ENCODE measurements at places on chromosomes 2 and 18.
A peak's percentile ranks its signal among the peaks of the same experiment; 100 is the strongest.

DNA sequence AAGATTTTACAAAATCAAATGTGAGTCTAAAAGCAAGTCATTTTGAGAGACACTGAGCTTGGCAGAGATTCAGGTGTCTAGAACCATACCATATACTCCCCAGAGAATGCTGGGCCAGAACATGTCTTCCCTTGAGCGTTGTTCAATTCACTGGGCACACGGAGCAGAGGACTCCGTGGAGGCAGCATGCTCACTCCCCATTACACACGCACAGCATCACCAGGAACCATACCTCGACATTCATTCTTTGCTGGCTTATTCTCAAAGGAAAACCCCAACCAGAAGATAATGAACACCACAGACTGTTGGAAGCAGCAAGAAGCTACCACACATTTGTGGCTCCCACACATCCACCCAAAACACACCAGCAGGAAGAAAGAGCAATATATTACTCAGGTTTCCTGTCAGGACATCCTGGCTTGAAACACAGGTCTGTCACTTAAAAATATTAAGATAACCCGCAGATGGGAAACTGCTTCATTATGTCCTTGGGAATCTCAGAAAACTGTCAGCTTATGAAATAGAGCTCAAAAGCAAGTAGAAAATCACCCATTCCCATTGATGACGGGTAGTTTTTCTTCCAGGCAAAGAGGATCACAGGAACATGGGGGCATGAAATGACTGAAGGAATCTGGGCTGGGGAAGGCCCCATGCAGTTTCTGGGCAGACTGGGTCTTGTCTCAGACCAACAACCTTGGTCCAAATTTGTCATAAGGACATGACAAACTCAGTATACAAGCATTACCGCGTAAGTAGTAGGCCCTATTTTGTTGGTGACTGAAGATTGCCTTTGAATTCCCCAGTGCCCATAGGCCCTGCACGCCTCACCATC lies 46.4 kb downstream of the PCBP1 start:
- DNase-seq = peak; percentile 66

- DNase-seq = no peak
These were observed 44.2 kb downstream of the DPYSL5 start for GRCh38 chr2:26892133-26892532.

- DNase-seq = no peak
These were observed 189.7 kb downstream of the SP3 start for GRCh38 chr2:173775440-173775839.

DNA sequence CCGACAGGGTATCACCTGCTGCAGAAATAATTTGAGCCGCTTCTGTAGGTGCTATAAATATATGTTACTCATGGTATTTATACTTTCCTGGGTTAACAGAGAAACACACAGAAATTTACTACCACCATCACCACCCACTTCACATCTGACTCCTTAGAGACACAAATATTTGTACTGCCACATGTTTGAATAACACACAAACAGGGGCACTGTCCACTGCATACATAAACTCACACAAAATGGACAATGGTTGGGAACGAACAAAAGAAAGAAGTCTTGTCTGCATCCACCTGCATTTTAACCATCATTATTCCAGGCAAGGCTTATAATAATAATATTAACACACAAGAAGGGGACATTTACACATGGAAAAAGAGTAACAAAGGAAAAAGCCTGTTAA lies 24.0 kb downstream of the IMMT start:
- no peak for DNase-seq

- DNase-seq = peak; percentile 19
These were observed 180.5 kb downstream of the DIS3L2 start for GRCh38 chr2:232142049-232142448.

- DNase-seq = no peak
These were observed 91.3 kb downstream of the DPP4 start for GRCh38 chr2:161982548-161983330.

DNA sequence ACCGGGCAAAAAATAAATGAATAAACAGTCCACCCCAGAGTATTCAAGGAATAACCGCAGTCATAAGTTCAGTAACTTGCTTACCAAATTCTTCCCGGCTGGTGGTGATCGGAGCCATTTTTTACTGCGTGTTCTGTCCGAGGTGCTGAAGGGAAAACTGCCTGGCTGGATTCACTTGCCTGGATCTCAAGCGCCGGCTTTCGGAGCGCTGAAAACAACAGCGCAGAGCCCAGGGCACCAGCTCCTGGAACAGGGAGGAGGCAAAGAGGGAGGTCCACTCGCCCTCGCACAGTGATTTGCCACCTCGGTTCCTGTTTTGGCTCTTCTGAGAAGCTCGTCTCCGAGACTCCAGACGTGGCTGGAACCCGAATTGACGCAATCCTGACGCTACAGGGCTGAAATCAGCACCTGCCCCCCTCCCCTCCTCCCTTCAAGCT lies at the start of gene SYT4:
SYT4 (minus strand) TSS at position 327 of the 437 bp plus-strand sequence; CDS start at position 118, 209 bp downstream.
- DNase-seq = no peak

DNA sequence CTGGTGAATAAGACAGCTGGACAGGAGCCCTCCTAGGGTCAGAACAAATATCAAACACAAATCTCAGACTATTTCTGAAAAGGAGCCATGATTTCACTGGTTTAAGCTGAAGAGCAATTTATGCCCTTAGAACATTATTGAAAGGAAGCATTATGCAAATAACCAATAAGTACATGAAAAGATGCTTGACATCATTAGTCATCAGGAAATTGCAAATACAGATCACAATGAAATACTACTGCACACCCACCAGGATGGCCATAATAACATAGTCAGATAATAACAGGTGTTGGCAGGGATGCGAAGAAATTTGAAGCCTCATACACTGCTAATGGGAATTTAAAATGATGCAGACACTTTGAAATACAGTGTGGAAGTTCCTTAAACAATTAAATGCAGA lies 176.4 kb upstream of the RAB6C start:
- no peak for DNase-seq

DNA sequence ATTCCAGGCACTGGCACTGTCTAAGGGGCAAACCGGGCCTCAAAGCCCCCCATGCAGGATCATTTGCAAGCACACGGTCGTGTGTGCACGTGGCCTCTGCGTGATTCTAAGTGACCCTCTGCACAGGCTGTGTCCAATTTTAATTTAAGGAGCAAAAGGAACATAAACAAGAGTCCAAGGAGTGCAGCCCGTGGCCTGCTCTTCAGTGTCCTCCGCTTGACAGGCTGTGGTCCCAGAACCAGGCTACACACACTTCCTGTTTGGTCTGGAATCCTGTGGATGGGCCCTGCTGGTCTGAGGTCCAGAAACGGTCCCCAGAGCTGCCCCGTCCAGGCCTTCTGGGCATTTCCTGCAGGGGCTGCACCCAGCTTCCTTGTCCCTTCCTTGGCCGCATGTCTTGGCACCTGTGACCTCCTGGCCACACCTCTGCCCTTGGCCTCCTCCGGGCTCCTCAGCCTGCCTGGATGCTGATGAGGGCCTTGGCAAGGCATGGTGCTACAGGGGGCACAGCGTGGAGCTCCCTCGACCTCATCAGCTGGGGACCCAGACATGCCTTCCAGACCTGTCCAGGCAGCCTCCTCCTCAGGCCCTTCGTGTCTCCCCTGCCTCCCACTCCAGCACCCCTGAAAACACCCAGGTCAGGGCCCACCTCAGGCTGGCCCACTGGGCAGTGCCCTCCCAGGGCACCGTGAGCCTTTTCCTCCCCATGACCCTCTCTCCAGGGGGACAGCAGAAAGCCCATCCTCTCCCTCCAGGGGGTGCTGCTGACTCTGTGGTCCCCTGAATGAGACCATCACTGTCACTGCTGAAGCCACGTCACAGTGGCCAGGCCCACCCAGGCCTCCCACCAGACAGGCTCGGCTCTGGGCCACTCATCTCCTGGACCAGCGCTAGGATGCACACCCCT lies 136.4 kb upstream of the GPC1 start:
- no peak for DNase-seq

DNA sequence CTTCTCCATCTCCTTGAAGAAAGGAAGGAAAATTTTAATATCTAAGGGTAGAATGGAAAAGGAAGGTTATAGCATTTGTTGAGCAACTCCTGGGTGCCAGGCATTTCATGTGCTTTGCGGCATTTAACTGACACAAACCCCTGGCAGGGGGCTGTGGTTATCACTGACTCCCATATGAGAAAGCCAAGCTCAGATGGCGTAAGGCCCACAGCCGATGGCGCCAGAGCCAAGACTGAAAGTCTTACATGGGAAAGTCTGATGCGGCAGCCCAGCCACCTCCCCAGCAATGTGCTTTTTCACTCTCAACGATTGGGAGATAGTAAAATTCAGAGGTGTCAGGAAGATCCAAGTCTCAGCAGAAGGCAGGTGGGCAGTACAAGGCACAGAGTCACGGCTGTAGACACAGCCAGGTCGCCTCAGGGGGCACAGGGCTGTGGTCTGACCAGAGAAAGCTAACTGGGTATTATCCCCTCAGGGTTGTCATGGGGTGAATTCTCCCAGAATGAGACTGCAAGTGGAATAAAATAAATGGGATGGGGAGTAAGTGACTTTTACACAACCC lies 324.2 kb upstream of the NCKAP5 start:
- DNase-seq = no peak

DNA sequence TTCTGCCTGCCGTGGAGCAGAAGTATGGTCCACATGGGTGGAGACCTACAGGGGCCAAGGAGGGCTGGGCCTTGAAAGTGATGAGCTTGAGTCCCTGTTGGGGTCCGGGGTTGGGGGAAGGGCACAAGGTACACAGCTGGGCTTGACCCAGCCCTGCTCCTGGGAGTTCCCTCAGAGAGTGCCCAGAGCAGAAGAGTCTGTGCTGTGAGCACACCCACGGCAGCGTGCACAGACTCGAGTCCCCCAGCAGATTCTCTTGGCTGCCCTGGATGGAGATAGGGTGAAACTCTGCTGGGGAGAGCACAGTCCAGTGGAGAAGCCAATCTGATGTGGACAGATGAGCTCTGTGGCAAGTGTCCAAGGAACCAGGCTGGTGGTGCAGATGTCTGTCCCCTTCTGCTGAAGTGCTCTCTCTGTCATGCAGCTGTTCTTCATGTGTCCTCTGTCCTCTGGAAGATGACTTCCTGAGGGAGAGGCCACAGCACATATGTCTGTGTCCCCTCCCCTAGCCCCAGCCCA lies 27.5 kb downstream of the INPP4A start:
- no peak for DNase-seq

Data from GF-D8 (cell line).